ENCODE measurements at places on chromosomes 7 and 10.

- no peak for DNase-seq
Measured at GRCh38 chr10:5480162-5480941, 19.0 kb downstream of the CALML5 start.

DNA sequence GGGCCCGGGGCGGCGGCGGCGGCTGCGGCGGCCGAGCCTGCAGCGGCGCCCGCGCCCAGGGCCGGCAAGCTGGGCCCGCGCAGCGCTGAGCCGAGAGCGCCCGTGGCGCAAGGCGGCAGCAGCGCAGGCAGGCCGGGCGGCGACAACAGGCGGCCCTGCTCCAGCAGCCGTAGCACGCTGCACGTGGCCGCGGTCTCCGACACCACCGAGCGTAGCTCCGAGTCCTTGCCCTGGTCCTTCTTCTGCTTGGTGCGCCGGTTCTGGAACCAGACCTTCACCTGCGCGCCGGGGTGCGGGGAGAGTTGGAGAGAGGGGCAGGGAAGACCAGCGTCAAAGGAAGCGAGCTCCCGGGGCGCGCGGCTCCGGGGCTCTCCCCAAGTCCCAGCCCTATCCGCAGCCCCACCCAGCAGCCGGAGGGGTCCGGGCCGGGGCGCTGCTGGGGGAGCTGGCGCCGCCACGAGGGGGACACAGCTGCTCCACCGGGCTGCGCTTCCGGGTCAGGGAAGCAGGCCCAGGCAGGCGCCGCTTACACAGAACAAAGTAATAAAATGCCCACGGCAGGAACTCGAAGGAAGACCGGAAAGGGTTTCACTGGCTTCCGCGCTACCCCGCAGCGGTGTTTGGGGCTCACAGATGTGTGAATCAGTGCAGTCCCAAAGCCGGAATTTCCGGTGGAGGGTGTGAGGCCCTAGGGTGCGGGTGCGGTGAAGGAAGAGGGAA is 3.6 kb downstream of the VAX1 start:
- DNase-seq: no peak

- no peak for DNase-seq
Measured at GRCh38 chr10:71314028-71314693, 4.9 kb upstream of the SLC29A3 start.

DNA sequence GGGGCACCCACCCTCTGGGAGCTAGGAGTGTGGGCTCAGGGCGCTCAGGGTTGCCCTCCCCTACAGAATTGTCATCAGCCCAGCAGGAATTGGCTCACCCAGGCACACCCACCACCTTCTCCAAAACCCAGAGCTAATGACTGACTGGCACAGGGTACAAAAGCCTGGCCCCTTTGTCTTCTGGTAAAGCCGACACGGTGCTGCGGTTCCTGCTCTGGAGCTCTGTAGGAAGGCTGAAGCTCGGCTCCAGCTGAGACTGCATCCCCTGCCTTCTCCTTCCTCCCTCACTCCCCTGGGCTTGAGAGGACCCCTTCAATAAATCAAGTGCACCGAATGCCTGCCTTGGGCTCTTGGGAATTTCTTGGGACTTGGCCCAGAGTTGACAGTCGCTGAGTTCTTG is 117.9 kb upstream of the EEPD1 start:
- DNase-seq: no peak

DNA sequence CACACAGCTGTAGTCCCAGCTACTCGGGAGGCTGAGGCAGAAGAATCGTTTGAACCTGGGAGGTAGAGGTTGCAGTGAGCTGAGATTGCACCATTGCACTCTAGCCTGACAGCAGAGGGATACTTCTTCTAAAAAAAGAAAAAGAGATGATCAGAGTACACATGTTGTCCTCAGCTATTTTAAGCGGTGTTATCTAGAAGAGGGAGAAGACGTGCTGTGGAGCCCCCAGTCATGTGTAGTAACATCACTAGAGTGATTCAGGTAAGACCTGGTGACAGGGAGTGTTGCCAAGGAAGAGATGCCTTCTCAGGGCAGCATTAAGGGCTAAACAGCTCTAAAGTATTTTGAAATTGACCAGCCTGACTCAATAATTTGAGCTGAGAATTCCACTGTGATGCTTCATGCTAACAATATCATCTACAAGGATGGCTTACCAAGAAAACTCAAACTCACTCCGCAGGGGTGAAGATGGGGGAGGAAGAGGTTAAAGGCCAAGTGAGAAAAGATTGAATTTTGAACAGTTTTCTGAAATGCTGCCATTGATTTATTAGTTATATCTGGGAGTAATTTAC is 97.4 kb downstream of the KLF6 start:
- no peak for DNase-seq

DNA sequence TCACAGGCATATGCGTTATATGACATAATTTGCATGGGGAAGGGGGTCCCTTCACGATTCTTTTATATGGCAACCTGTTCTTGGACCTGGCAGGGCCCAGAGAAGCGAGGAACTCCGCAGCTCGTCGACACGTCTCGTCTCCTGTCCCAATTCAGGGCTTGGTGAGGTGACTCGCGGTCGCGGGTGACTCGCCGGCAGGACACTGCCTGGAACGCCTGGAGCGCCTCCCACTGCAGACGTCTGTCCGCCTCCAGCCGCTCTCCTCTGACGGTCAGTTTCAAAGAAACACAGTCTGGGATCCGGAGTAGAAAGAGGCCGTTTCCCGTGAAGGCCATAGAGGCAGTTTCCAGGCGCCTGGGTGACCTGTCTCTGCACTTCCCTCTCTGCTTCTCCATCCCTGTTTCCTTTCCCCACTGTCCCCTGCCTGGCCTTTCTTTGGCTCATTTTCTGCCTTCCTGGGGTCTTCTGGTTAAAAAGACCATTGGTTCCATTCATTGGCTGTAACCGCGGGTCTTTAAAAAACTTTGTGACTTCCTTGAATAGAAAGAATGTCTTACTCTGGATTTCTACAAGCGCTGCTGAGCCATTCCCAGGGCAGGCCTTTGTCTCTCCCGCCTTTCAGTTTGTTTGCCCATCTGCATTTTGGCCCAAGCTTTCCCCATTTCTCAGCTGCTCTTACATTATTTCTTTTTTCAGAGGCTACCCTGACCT is 1.2 kb downstream of the UPP1 start:
- DNase-seq: no peak

DNA sequence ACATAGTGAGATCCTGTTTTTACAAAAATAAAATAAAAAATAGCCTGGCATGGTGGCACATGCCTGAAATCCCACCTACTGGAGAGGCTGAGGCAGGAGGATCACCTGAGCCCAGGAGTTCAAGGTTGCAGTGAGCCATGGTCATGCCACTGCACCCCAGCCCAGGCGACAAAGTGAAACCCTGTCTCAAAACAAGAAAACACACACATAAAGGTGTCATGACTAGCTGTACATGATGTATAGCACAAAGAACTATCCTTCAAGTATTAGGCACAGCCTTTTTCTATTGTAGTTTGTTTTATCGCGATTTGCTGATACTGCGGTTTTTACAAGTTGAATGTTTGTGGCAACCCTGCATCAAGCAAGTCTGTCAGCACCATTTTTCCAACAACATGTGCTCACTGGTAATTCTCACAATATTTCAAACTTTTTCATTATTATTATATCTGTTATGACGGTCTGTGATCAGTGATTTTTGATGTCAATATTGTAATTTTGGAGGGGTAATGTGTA is 11.5 kb upstream of the SNX13 start:
- no peak for DNase-seq

DNA sequence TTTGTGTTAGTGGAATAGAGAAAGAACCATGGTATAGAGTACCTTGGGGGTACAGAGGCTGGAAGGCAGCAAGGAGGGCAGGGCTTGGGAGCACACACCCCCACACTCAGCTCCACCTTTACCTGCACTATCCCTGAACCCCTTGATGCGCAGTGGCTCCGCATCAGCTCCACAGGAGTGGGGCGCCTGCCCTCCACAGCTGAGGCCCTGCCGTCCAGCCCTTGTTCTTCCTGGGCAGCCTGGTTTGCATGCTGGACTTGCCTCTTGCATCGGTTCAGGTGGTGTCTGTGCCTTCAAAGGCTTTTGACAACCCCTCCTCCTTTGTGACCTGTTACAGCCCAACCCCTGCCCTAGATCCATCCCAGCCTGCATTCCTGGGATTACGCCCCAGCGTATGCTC is 52.6 kb upstream of the ZNF32 start:
- no peak for DNase-seq

- DNase-seq: no peak
Measured at GRCh38 chr10:55001422-55001821, 200.4 kb upstream of the PCDH15 start.

- no peak for DNase-seq
Measured at GRCh38 chr10:33193701-33194521, 140.6 kb downstream of the NRP1 start.

GRCh38 chr10:120729547-120729946 is 121.6 kb upstream of the WDR11 start:
- no peak for DNase-seq

DNA sequence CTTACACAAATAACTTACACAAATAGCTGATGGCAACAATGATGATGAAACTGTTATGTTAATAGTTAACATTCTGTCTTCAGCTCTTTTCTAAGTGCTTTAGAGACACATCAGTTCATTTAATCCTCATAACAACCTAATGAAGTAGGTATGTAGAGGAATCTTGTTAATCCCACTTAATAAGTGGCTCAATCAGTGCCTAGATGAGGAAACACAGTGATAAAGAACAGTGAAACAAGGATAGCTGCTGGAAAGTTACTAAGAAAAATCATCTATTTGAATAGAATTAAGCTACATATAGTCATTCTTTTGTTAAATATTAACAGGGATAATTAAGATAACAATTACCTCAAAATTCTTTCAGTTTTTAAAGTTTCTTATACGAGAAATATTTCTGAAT is 487.6 kb downstream of the ARL4A start:
- no peak for DNase-seq

- DNase-seq: no peak
Measured at GRCh38 chr7:94421681-94422080, 27.0 kb downstream of the COL1A2 start.

DNA sequence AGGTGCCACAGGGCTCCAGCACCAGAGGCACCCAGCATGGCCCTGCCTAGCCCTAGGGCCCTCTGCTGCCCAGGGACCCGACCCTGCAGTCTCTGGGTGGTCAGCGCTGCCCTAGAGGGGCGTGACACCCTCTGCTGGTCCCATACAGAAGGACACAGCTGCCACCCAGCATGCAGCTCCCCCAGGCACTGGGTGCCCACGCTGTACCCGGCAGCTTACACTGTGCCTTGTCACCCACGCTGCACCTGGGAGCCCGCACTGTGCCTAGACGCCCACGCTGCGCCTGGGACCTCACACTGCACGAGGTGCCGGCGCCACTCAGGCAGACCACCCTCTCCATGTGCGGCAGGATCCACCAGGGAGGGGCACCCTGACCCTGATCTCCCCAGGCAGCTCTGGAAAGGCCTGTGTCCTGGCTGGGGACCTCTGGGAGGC is 55.2 kb downstream of the PWWP2B start:
- DNase-seq: no peak

DNA sequence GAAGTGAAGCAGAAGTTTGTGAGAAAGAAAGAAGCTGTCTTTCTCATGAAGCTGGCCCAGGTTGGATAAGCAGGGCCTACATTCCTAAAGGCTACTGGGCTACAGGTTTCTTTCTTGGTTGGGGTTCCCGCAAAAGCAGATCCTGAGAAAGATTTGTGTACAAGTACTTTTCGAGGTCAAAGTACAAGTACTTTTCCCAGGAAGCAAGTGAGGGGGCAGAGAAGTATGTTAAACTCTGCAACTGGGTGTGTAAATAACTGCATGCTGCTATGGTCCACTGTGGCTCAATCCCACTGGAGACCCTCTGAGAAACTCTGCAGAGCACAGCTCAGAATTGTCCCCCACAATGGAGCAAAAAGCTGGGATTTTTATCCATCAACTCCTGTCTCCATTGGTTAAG is 28.7 kb downstream of the LSM5 start:
- no peak for DNase-seq

- no peak for DNase-seq
Measured at GRCh38 chr7:43495572-43495971, 87.3 kb upstream of the STK17A start.

DNA sequence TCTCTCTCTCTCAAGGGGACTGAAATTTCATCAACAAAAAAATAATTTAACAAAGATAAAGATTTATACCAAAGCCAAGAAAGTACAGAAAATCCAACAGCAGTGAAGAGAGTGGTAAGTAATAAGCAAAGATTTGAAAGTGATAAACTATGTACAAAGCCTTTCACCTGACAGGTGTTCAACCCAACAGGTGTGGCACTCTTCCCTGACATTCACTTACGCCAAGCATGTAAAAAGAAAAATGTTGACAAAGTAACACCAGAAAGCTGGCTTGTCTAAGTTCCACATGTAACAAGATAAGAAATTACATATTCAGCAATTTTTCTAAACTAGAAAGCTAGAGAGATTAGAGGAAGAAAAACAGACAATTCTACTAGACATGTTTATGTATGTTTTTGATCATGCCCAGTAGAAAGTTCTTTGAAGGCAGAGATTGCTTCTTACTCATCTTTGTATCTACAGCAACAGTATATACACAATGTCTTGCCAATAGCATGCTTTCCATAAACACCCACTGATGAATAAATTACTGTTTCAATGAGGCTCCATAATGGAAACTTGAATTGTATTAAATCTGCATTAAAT is 468.5 kb downstream of the PARD3 start:
- no peak for DNase-seq

DNA sequence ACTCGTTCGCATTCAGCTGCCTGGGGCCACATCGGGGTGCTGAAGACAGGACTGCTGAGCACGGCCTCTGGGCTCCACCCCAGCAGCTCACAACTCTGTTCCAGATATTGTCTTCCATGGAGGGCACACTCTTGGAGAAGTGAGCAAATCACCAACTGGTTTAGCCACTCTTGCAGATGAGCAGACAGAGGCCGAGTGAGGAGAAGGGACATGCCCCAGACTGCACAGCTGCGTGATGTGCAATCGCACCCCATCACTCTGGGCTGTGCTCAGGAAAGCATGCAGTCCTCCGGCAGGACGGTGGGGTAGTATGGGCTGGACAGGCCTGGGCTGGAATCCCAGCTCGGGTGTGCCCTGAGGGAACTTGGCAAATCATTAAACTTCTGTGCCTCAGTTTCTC is 111.6 kb downstream of the FAM53B start:
- DNase-seq: no peak

GRCh38 chr7:26321435-26321834 is 29.8 kb downstream of the SNX10 start:
- no peak for DNase-seq

- no peak for DNase-seq
Measured at GRCh38 chr10:129926066-129927055, 37.7 kb downstream of the EBF3 start.

GRCh38 chr7:50580057-50580456 is 14.9 kb upstream of the DDC start:
- DNase-seq: no peak

- DNase-seq: no peak
Measured at GRCh38 chr7:2821842-2822507, 22.1 kb downstream of the GNA12 start.

DNA sequence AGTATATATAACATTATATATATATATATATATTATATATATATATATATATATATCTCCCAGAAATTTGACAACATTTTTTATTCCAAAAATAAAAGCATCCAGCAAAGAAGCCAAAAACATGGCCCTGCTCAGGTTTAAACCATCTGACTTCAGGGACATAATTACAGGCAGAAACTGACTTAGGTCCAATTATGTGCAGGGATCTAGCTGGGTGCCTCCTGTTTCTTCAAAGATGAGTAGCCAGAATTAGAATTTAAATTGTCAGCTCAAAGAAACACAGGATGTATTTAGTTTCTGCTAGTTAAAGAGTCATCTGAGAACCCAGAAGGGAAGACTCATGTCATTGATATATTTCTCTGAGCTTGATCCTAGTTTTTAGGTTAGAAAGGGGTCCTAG is 656.4 kb upstream of the TEX47 start:
- no peak for DNase-seq

- DNase-seq: no peak
Measured at GRCh38 chr10:99883523-99883922, 101.1 kb downstream of the ABCC2 start.

Data from KG1 (cell line).